ENCODE measurements at places on chromosomes 11 and 22.

DNA sequence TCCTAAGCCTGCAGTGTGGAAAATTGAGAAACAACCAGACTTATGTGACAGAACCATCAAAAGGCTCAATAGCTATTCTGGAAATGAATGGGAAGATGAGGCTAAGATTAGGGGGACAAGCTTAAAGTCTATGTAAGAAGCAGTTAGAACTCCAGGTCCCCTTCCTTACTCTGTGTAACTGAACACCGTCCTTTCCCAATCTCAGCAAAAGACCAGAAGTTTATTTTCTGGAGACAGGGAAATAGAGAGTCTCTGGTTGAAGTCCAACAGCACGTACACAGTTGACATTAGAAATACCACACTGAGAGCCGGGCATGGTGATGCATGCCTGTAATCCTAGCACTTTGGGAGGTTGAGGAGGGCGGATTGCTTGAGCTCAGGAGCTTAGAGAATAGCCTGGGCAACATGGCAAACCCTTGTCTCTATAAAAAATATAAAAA, 93.9 kb downstream of the CD44 start:
- no peak for DNase-seq

DNA sequence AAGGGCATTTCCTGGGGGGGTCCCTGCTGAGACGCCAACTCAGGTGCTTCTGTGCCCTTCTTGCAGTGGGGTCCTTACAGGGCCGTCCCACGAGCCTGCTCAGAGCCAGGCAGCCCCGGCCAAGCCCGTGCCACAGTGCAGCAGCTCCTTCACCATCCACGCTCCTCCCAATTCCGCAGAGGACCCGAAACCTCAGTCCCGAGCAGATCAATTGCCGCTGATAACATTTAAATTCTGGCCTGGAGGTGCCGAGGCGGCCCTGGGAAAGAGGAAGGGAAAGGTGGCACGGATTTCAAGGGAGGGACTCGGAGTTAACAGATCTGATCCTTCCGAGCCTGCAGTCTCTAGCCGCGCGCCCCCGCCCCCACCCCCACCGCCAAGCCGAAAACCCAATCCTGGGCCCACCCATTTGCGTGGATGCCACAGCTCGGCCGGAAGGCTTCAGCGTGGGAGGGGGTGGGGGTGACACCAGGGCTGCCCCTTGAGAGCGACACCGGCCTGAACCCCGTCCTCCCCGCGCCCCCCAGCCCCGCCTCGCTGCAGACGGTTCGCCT, 32.3 kb upstream of the JAM3 start:
- DNase-seq, result no peak

GRCh38 chr11:115926138-115926537, 421.9 kb upstream of the CADM1 start:
- no peak for DNase-seq

GRCh38 chr11:38937709-38938108, 2339.7 kb upstream of the RAG2 start:
- no peak for DNase-seq

DNA sequence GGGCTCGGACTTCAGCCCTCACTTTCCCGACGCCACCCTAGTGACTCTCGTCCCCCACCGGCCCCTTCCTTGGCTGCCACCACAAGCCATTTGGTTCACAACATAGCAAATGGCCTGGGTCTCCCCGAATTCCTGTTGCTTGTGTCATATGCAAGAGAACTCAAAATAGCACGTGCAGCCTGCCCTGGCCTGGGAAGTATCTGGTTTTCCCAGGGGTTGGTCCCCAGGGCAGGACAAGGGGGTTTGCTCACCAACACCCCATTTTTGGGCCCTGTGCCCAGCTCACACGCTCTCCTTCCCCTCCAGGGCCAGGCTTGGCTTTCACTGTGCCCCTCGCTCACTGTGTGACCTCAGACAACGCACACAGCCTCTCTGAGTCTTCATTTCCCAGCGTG, 12.8 kb upstream of the TPCN2 start:
- DNase-seq, result no peak

DNA sequence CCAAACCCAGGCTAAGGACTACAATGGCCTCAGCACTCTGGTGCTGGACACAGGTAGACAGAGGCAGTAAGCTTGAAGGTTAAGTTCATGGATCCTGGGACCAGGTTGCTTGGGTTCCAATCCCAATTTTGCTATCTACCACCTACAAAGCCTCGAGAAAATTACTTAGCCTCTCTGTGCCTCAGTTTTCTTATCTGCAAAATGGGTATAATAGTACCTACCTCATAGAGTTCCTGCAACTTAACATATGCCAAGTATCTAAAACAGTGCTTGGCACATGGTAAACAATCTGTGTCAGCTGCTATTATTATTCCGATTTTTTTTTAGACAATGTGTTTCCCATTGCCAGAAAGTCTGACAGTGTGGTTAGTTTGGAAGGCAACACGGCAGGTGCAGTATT, 37.5 kb downstream of the SYN3 start:
- DNase-seq, result no peak
